ENCODE measurements at places on chromosomes 3 and 15. TPM values are rescaled to one million over a fixed set of nuclear protein-coding genes. Genes with fewer than 3 reads are reported as not detected.

Gene UBP1
- 91.8 TPM for total RNA-seq

Gene IRAK2
- 5.3 TPM for total RNA-seq

Gene LRRIQ4
- total RNA-seq, result not detected

Gene XXYLT1
- 4.4 TPM for total RNA-seq

Gene EOGT
- 28.6 TPM for total RNA-seq
